ENCODE measurements at places on chromosomes 11 and 22.

DNA sequence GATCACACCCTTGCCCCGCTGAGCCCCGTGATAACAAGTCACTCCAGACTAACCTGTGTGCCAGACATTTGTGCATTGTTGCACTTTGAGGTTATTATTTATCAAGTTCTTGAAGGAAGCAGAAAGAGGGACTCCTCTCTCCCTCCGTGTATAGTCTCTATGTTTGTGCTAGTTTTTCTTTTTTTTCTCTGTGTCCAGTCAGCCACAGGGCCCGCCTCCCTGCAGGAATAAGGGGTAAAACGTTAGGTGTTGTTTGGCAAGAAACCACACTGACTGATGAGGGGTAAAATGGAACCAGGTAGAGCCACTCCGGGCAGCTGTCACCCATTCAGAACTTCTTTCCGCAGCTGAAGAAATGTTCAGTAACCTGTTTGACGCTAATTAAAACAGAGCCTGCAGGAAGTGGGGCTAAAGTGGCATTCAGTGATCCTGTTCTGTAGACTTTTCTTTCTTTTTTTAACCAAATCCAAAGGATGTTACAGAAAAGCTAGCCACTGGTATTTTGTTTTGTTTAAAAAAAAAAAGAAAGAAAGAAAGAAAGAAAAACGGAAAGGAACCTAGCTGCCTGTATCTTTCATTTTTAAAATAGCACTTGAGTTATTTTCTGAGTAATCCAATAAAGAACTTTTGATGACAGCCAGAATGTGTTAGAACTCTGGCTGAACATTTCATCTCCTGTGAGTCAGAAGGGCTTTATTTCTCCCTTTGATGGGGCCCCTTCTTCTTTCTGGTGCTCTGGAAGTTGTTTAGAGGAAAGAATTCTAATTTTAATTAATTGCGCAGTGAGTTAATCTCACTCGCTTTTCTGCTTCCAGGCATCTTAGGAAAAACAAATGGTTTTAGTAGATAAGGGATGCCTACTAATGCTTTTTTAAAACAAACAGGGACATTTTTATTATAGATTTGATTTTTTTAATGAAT lies 58.2 kb downstream of the COMMD9 start:
- no peak for DNase-seq

DNA sequence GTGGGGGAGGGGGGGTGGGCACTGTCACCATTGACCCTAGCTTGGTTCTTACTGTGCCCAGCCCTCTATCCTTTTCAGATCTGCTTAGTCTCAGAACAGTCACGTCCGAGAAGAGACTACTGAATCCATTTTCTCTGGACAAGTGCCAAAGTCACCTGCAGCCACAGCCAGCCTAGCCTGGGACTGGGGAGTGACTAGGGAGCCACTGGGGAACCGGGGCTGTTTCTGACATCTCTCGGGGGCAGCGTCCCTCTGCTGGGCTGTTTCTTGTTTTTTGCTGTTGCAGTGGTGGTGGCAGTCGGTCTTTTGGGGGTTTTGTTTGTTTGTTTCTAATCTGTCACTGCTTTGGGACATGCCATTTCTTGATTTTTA lies 8.7 kb downstream of the SLC37A2 start:
- no peak for DNase-seq

- no peak for DNase-seq
Observed at GRCh38 chr11:104148074-104148473, 15.9 kb downstream of the PDGFD start.

GRCh38 chr11:71282581-71283351 lies 30.4 kb upstream of the SHANK2 start:
- no peak for DNase-seq

- DNase-seq = no peak
Observed at GRCh38 chr11:86933891-86934581, 21.2 kb downstream of the FZD4 start.

DNA sequence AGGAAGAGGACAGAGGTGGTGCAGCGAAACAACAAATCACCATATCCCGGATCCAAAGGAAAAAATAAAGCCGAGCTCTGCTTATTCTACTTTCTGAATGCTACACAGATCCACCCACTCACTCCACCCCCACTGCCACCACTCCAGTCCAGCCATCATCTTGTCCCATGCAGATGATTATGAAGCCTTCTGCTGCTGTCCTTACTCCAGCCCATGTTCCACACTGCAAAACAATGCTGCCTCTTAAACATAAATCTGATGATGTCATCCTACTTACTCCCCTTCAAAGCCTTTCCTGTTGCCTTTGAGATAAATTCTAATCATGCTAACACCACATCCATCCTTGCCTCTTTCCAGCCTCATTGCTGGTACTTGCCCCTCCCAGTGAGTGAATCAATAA lies 6.5 kb upstream of the DRD2 start:
- DNase-seq = no peak

DNA sequence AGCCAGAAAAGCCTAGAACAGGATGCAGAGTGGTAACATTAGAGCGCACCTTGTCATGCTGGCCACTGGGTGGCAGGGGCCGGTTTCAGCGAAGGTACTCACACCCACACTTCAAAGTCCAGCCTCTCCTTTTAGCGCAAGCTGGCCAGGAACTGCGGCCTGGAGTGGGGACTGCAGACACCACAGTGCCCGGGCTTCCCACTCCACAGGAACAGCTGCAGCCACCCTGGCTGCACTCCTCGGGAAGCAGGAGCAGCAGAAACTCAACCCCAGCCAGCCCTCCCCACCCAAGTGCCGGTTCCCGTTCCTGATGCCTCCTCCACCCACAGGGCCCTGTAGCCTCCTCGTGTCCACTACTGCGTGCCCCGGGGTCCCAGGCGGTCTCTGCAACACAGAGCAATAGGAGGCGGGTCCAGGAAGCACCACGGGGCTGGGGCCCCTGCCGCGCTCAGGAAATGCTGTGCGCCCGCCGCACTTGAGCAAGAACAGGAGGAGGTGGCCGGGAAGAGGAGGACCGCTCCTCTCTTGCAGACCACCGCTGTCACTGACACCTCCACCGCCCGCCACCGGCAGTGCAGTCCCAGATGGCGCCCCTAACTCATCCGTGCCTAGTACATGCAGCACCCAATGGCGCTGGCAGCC lies 2.2 kb downstream of the RFPL2 start:
- peak; percentile 66 for DNase-seq

DNA sequence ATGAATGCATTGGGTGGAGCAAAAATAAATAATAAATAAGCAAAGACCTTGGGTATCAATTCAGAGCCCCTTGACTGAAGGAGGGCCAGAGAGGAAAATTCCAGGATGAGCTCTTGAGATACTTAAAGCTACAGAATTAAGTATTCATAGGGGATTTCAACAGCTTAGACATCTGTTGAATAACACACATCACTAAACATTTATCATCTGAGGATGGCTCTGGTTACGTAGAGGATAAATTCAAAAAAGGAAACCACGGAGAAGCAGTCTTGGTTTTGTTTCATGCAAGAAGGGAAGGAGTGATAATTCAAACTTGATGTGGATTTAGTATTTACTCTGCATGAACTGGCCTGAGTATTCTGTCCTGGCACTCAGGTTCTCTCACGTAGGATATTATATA lies 29.8 kb downstream of the ARHGAP42 start:
- no peak for DNase-seq

- no peak for DNase-seq
Observed at GRCh38 chr11:86292912-86293616, 9.0 kb upstream of the HIKESHI start.

GRCh38 chr22:45441138-45441537 lies 27.6 kb downstream of the RIBC2 start:
- peak; percentile 63 for DNase-seq

GRCh38 chr11:15754221-15754620 lies 602.1 kb downstream of the SOX6 start:
- DNase-seq = no peak

- DNase-seq = no peak
Observed at GRCh38 chr11:126186025-126186698, 25.3 kb downstream of the RPUSD4 start.

DNA sequence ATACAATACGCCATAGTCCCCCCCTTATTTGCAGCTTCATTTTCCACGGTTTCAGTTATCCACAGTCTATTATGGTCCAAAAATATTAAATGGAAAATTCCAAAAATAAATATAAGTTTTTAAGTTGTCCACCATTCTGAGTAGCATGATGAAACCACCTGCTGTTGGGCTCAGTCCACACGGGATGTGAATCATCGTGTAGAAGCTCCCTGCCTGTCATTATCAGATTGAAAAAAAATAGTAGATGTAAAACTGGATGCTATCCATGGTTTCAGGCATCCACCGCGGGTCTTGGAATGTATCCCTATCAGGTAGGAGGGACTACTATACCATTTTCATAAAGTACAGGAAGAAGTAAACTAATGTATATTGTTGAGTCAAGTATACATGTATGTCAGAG lies 127.4 kb downstream of the TTC17 start:
- DNase-seq = no peak

DNA sequence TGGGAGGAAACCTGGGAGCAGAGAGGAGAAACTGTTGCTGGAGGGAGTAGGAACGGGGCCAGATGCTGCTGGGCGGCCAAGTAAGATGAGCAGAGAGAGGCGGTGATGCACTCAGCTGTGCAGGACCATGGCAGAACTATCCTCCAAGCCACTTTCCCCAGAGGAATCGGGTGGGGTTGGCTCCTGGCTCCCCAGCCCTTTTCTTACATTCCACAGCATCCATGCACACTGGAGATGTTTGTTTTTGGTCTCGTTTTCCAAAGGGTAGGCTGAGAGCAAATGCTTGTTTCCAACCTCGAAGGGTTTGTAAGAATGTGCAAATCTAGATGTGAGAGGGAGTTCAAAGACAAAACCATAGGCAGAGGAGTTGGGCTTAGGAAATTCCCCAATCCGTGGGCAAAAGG lies 73.2 kb downstream of the DBX1 start:
- no peak for DNase-seq

GRCh38 chr11:123076484-123076883 lies 14.5 kb upstream of the HSPA8 start:
- DNase-seq = no peak

- no peak for DNase-seq
Observed at GRCh38 chr22:19853879-19854777, 546 bp downstream of the GNB1L start.

GRCh38 chr11:3043315-3043871 lies 13.8 kb downstream of the CARS1 start:
- no peak for DNase-seq

DNA sequence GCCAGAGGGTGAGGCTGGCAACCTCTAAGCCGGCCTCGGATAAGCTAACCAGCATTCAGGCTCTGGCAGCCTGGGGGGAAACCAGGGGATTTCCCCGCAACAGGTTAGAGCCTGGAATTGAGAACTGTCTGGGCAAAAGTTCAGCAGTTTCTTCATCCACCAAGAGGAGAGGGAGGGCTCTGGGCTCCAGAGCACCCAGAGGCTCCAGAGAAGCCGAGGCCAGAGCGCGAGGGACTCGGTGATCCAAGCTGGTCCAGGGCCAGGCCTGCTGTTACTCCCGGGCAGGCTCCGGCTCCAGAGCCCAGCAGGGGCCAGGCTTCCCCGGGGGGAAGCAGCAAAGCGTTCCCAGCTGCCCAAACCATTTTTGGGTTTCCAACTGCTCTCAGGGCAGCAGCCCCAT lies 13.3 kb upstream of the SH3BP1 start:
- DNase-seq = no peak

DNA sequence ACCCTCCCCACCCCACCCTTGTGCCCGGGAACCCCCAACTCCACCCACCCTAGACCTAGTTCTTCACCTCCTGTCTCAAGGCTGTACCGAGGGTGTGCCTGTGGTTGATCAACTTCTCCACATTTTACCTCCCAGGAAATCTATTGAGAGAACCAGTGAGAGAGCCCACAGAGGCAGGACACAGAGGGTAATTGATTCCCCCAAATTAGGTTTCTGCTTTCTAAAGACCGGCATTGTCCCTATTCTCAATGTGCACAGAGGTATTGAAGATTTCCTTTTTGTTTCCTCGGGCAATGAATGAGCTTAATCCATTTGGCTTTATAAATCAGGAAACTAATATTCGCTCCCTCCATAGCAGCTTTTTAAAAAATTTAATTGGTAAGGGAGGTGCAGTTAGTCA lies 6.0 kb upstream of the LMO1 start:
- DNase-seq = no peak

DNA sequence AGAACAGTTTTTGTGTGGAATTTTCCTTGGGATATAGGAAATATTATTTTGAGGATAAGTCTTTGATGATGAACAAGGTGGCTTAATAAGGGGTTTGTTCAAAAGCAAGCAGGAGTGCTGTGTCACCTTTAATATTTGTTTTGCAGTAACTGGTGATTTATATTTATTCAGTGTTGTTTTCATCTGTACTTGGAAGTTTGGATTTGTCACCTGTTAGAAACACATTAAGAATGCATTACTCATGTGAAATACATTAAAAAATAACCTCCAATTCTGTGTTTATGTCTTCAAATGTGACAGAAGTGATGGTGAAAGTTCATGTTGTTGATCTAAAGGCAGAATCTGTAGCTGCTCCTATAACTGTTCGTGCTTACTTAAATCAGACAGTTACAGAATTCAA lies 70.5 kb downstream of the DKK3 start:
- no peak for DNase-seq

GRCh38 chr11:111731821-111732220 lies 34.4 kb downstream of the PPP2R1B start:
- DNase-seq = no peak

- no peak for DNase-seq
Observed at GRCh38 chr11:19756675-19757475, 44.2 kb downstream of the NAV2 start.

DNA sequence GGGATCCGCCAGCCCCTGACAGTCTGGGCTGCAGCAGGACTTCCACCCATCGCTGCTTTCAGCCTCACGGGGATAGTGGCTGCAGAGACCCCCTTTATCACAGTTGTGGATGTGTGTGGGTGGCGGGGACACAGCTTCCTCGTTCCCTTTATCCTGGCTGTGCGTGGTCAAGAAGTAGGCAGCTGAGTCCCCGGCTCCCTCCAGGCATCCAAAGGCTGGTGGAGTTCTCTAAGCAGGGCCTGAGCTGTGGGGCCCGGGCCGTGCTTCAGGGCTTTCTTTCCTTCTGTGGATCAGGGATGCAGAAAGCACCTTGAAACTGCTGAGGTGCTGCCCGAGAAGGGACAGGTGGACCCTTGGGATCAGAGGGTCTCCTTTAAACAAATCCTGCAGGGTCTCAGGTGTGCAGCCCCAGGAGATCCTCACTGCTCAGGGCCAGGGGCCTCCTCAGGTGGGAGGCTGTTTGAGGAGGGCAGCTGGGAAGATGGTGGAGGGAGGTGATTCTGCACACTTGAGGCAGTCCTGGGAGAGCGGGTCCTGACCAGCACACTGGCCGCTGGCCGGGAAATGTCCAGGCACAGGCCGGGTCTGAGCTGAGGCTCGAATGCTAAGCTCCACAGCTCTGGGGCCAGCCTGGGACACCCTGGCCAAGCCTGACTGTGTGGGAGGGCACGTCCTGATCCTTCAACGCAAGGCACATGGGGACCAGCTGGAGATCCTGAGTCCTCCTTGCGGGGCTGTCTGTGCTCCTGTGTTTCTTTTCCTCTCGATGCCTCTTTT lies 1024.3 kb downstream of the BRD1 start:
- no peak for DNase-seq

GRCh38 chr11:44467413-44467812 lies 98.0 kb upstream of the CD82 start:
- no peak for DNase-seq
